Dermis microvascular lymphatic vessel endothelial cell (primary cell): ENCODE measurements at places on chromosomes 13 and 19. TPM values are rescaled to one million over a fixed set of nuclear protein-coding genes. Genes with fewer than 3 reads are reported as not detected.
A peak's percentile ranks its signal among the peaks of the same experiment; 100 is the strongest.

DNA sequence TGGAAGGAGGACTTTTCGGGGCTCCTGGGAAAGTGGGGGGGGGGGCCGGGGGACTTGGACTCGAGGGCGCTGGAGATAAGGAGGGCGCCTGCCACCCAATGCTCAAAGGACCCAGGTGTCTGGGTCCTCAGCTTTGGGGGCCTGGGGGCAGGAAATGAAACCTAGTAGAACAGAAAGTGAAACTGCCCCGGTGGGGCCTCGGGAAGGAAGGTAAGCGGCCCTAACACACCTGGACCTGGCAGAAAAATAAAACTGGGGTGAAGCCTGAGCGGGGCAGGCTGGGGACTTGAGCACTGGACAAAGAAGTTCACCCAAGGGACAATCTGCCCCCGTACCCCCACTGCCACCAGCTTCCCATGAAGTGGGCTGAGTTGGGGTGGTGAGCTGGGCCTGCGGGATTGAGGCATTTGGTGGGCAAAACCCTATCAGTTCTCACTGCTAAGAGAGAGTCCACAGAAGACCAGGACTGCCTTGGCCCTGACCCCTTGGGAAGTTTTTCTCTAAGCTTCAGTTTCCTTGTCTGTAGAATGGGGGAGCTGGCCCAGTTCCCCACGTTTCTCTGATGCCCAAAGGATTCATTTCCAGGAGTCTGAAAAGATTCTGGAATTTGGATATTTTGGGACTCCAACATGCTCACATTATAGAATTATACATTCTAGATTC lies 2.3 kb downstream of the PRKD2 start:
- peak; percentile 35 for DNase-seq

- DNase-seq: no peak
Observed at GRCh38 chr13:54034047-54034446, 1005.4 kb downstream of the OLFM4 start.

PNMA8A gene
- total RNA-seq: under 0.01 and 0.26 TPM in 2 replicates

DNA sequence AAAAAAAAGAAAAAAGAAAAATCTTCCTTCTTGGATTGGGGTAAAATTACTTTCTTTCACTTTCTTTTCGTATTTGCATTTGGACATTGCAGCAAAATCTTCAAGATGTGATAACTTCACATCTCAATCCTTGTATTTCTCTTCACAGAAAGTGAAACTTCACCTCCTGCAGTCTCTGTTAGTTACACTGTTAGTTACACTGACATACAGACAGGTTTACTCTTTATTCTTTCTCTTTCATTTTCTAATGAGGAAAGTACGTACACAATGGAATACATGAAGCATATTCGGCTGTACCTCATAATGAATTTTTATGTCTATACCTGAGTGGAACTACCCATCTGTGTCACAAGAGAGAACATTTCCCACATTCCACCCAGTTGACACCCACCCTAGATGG lies 459.1 kb upstream of the GPC6 start:
- DNase-seq: no peak

GRCh38 chr13:51849145-51850101 lies 4.4 kb upstream of the TMEM272 start:
- DNase-seq: no peak

GRCh38 chr19:51370230-51370629 lies 1.4 kb upstream of the CLDND2 start:
- DNase-seq: no peak

DNA sequence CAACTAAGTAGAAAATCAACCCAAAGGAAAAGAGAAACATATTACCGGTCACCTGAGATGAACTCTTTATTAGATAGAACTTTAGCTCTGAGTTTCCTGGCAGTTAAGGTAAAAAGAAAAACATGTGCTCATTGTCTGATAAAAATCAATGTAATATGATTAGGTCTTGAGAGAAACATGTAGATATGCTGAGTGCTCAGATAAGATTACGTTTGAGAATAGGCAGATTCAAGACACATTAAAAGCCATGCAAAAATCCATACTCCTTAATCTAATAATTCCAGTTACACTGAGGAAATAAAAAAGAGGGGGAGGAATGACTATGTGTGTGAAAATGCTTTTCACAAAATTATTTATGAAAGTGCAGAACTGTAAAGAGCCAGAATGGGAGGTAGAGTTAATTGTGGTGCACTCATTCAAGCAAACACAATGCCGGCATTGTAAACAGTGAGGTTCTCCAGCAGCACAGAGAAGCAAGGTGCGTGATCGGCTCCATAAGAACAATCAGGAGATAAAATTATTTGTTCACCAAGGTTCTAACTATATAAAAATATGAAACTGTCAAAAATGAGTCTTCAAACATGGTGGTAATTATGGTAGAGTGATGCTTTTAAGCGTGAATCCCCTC lies 88.8 kb downstream of the MBNL2 start:
- no peak for DNase-seq

ACER1 gene
- not detected in 2 replicates for total RNA-seq

DNA sequence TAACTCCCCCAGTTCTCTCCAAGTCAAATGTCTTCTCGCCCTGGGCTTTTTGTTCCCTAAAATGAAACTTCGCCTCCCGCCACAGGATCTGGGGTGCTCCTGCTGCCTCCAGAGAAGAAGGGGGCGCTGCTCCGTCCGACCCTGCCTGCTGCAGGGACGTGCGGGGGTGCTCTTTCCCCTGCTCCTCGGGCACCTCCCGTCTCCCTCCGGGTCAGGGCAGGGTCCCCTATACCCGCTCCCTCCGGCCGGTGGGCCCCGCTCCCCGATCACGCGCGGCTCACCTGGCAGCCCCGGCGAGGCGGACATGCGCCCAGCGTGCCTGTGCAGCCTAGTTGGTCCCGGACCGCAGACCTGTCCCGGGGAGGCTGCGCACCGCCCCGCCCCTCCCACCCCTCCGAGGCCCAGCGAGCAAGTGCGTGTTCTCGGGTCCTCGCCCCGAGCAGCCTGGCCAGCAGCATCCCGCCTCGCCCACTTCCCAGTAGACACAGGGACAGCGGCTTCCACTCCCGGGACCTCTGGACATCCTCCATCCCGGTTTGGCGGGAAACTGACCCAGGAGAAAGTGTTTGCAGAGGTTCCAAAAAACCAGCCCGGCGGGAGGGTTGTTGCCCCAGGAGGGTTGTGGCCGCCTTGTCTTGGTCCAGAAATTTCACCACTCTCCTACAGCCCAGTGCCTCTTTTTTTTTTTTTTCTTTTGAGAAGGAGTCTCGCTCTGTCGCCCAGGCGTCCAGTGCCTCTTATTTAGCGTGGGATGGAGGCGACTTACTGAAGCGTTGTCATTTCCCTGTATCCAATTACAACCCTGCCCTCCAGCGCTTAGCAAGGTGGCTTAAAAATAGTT lies at the start of gene OXGR1:
OXGR1 (minus strand) TSS at position 460 of the 841 bp plus-strand sequence. CDS start 6,717 bp downstream, outside the sequence.
- DNase-seq: no peak

GRCh38 chr19:47637550-47637949 lies 28.6 kb downstream of the BICRA start:
- DNase-seq: no peak

- DNase-seq: no peak
Observed at GRCh38 chr13:73273745-73274144, 214.9 kb downstream of the KLF5 start.
